ENCODE measurements at places on chromosomes 6 and 20.

- DNase-seq, result no peak
Observed at GRCh38 chr20:44955270-44955669, 4.9 kb downstream of the TOMM34 start.

- peak; percentile 89 for DNase-seq
Observed at GRCh38 chr6:107670792-107671199, 153.3 kb downstream of the SCML4 start.

DNA sequence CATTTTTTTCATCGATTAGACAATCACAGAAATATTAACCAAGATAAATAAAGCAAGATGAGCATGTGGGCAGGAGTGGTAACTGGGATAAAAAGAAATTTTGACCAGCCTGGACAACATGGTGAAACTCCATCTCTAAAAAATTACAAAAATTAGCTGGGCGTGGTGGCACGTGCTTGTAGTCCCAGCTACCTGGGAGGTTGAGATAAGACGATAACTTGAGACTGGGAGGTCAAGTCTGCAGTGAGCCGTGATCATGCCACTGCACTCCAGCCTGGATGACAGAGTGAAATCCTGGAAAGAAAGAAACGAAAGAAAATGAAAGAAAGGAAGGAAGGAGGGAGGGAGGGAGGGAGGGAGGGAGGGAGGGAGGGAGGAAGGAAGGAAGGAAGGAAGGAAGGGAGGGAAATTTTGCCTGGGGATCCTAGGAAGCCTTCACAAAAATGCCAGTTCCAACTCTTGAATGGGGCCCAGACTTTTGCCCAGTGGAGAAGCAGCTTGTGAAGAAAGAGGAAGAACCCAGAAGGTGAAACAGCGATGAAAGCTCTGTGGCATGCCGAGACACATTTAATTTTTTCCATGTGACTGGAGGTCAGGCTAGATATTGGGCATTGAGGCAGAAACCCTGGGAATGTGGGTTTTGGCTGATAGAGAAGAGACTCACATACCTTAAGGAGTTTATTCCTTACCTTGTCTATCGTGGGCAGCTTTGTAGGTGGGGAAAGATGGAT, 20.3 kb downstream of the CCDC170 start:
- no peak for DNase-seq

DNA sequence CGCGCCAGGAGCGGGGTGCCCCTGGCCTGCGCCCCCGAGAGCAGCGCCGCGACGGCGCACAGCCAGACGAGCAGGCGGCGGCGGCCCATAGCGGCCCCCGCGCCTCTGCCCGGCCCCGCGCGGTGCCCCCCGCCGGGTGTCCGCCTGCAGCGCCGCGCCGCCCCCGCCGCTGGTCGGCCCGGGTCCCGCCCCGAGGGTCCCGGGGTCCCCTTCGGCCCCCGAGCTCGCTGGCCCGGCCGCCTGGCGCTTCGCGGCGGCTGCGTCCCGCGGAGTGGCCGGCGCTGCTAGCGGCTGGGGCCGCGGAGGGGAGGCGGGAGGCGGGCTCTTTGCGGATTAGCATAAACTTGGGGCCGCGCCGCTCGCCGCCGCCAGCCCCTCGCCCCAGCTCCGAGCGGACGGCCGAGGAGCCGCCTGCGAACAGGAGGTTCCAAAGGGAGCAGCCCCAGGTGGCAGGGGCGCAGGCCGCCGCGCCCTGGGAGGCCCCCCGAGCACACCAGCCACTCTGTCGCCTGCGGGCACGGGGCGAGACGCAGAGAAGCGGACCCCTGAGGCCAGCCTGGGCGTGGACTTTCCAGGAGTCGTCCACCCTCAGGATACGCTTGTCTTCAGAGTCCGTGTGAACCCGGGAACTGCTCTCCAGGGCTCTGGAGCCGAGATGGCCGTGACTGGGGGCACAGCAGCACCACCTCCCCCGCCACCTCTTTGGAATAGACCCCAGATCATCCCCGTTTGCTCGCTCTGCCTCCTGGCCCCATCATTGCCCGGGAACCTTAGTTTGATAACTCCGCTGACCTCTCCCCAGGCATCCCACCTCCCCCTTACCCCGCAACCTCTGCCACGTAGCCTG, at the start of gene EMILIN3:
TSS of gene EMILIN3 (minus strand) at position 273 of the 847 bp plus-strand sequence. CDS start at position 89, 184 bp downstream.
- no peak for DNase-seq

DNA sequence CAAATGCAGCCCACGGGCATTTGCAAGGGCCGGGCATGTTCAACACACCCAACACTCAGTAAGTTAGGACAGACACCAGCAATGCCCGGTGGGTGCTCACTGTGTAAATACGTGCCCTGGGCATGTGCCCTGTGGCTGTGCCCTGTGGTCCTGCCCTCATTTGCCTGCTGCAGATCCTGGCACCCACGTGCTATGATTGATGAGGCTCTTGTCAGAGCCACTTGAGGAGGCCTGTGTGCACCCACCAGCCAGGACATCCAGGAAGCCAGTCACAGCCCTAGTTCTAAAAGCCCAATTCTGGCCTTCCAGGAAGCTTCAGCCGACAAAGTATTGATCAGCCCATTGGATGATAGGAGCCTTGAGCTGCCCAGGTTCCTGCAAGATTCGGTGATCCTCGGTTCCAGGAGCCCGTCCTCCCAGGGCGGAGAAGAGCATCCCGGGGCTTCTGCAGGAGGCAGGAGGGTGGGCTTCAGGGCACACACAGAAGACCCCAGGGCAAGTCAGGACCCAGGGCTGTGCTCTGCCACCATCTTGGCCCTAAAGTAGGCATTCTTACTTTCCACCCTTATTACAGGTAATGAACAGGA, 223.9 kb downstream of the PREX1 start:
- DNase-seq, result no peak

GRCh38 chr6:111927321-111927720, 54.1 kb upstream of the FYN start:
- DNase-seq, result no peak

DNA sequence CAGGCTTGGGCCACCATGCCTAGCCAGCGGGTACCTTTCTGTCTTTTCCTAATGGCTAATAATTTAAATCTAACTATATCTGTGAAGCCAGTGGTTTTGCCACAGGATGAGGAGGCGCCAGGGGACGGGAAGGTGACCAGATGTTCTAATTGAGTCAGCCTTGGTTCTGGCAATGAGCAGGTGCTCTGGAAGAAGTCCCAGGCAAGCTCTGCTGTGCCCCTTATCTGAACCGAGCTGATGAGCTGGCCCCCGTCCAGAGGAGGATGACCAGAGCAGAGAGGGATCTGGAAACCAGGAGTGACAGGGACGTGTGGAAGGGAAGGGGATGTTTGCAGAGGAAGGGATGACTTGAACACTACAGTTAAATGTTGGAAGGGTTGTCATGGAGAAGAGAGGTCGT, 46.7 kb downstream of the SLC35D3 start:
- no peak for DNase-seq

- no peak for DNase-seq
Observed at GRCh38 chr20:17875106-17875980, 93.3 kb downstream of the SNX5 start.

DNA sequence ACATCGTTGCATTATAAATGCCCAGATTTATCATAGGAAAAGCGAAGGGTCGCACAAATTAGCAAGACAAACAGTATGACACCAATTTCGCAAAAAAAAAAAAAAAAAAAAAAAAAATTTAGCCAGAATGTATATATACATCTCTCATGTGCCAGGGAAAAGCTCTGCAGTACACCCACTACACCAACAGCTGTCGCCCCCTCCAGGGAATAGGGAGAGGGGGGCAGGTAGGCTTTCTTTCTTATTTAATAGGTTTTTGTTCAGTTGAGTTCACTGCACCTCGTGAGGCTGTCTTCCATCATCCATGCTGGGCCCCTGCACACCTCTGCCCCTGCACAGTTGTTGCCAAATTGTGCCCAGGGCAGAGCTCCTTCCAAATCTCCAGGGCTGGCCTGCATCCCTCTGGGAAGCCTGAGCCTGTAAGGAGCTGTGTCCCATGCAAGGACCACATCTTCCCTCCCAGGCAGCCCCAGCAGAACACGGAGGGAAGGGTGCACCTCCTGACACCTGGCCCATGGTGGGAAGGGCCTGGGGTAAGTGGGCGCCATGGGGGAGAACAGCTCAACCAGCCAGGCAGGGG, 85.4 kb downstream of the NINL start:
- DNase-seq, result no peak

DNA sequence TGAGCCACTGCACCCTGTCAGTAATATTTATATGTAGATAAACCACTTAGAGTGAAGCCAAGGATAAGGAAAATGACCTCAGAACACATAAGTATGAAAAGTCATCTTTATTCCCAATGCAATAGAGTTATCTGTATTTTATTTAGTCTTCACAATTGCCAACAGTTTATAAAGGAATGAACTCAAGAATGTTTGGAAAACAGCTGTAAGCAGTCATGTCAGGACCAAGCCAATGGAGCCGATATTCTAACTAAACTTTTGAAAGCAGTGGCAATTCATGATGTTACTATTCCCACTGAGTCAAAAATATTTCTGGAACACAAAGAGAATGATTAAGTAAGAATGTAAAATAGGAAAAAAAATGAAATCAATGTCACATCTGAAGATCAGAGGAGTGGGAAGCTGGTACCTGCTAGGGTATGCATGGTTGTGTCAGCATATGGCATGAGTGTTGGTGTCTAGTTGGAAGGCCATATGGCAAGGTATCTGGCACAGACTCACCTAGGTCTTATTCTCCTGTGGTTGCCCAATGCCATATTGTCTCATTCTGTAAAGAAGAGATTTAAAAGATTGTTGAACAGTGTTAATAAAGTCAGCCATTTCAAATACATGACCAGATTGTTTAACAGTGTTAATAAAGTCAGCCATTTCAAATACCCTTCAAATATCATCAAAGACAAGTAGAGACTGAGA, 118.2 kb downstream of the ADAT2 start:
- DNase-seq, result no peak

DNA sequence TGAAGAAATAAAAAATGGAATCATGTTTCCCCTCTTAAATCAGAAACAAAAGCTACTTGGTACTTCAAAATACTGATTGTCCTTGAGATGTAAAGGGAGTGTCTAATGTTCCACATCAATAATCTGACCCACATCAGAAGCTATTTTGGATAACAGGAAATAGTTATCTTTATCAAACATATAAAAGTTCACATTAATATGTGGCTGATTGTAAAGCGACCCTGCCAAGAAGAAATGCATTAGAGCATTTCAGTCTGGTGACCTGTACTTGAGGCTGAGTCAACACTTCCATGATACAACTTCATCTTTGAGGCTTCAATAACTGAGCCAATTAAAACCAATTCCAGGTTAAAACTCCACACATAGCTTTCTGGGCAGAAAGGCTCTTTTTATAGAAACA, 31.8 kb downstream of the SYNE1 start:
- DNase-seq, result no peak

GRCh38 chr6:137727216-137727765, 139.8 kb upstream of the TNFAIP3 start:
- no peak for DNase-seq

DNA sequence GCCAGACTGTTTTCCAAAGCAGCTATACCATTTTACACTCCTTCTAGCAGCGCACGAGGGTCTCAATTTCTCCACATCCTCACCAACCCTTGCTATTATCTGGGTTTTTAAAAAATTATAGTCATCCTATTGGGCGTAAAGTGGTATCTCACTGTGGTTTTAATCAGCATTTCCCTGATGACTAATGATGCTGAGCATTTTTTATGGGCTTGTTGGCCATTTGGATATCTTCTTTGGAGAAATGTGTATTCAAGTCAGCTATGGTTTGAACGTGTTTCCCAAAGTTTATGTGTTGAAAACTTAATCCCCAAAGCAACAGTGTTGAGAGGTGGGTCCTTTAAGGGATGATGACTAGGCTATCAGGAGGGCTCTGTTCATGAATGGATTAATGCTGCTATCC, 6.7 kb downstream of the MCUR1 start:
- no peak for DNase-seq

DNA sequence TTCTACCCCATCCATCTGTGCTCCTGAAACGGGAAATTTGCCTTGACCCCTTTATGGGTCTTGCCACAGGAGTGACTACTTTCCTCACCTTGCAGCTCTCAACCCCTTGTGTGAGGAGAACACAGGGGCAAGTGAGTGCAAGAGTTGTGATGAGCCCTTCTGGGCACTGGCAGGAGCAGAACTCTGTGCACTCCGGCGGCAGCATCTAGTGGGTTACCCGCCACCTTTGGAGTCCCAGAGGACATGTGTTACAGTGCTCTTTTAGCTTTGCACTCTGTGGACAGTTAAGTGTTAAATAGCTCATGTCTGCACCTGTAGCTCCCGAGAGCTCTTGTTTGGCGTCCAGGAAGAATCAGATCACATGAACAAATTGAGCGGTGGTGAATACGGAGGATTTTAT, 940.2 kb downstream of the GRIK2 start:
- no peak for DNase-seq

DNA sequence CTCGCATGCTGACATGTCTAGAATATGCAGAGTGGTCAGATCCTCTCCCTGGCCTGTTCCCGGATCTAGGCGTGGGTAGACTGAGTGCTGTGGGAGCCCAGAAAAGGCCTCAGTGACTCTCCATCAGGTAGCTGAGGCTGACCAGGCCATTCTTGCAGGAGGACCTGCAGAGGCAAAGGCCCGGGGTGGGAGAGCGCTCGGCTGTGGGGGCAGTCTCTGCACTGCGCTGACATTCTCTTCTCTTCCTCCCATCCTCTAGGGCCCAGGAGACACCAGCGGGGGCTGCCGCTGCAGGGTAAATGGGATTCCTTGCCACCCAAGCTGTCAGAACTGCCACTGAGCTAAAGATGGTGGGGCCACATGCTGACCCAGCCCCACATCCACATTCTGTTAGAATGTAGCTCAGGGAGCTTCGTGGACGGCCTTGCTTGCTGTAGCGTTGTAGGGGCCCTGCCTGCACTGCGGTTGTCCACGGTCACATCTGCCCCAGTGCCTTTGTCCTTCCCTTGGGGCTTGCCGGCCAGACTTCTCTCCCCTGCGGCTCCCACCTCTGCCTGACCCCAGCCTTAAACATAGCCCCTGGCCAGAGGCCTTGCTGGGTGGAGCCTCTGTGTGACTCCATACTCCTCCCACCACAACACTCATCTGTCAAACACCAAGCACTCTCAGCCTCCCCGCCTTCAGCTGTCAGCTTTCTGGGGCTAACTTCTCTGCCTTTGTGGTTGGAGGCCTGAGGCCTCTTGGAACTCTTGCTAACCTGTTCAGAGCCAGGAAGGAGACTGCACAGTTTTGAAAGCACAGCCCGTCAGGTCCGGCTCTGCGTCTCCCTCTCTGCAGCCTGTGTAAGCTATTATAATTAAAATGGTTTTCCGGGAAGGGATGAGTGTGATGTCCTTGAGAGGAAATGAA, 22.2 kb downstream of the RBCK1 start:
- no peak for DNase-seq

- DNase-seq, result no peak
Observed at GRCh38 chr20:1309439-1309847, 19.5 kb downstream of the SDCBP2 start.

GRCh38 chr6:47934023-47934422, 152.2 kb downstream of the OPN5 start:
- DNase-seq, result no peak

GRCh38 chr20:41782730-41783406, 164.7 kb upstream of the CHD6 start:
- DNase-seq, result no peak

GRCh38 chr6:137823826-137824555, 43.1 kb upstream of the TNFAIP3 start:
- DNase-seq, result no peak

- DNase-seq, result no peak
Observed at GRCh38 chr20:48463916-48464315, 363.9 kb downstream of the PREX1 start.

All from HL-60 (cell line).